Bronchial epithelial cell (primary cell): ENCODE measurements at places on chromosomes 7 and 10. TPM values are rescaled to one million over a fixed set of nuclear protein-coding genes. Genes with fewer than 3 reads are reported as not detected.

Gene MCM7
- total RNA-seq, result 15.9 and 46.1 TPM in 2 replicates

Gene ORC5
- total RNA-seq, result 19.1 and 25.0 TPM in 2 replicates

Gene EFCAB10
- total RNA-seq, result 0.51 and 0.53 TPM in 2 replicates

Gene KIF11
- 1.1 and 1.3 TPM in 2 replicates for total RNA-seq

Gene CFAP43
- total RNA-seq, result 0.26 and 0.38 TPM in 2 replicates

Gene CFAP46
- total RNA-seq, result 0.26 and 0.38 TPM in 2 replicates

Gene CEP55
- total RNA-seq, result 0.53 and 2.0 TPM in 2 replicates

Gene VWA2
- 1.8 and 3.9 TPM in 2 replicates for total RNA-seq

Gene NAT16
- not detected in 2 replicates for total RNA-seq

Gene SLC13A1
- total RNA-seq, result not detected in 2 replicates

Gene SP8
- not detected in 2 replicates for total RNA-seq

Gene LRRC18
- not detected in 2 replicates for total RNA-seq

Gene AKR1C2
- 191 and 222 TPM in 2 replicates for total RNA-seq

Gene CPA5
- total RNA-seq, result 0.13 TPM in 1 of 2 replicates, not detected in the other

Gene BAIAP2L1
- total RNA-seq, result 19.7 and 22.4 TPM in 2 replicates

Gene CYP3A7
- total RNA-seq, result not detected in 2 replicates

Gene CALN1
- not detected in 2 replicates for total RNA-seq

Gene TYW1B
- 2.6 and 3.2 TPM in 2 replicates for total RNA-seq
